ENCODE measurements at places on chromosomes 12 and 14. TPM values are rescaled to one million over a fixed set of nuclear protein-coding genes. Genes with fewer than 3 reads are reported as not detected.

HOXC5 gene
- total RNA-seq, result 0.39 TPM

TOMM20L gene
- total RNA-seq, result not detected

ADAMTS20 gene
- 0.24 TPM for total RNA-seq

OR10A7 gene
- not detected for total RNA-seq

KRT73 gene
- total RNA-seq, result not detected

PABPN1 gene
- 60.3 TPM for total RNA-seq

SYNDIG1L gene
- total RNA-seq, result 2.5 TPM

MDM2 gene
- total RNA-seq, result 58.2 TPM

XPOT gene
- 84.2 TPM for total RNA-seq

TMCC3 gene
- total RNA-seq, result 0.08 TPM

CACNA1C gene
- 4.3 TPM for total RNA-seq

ESRRB gene
- total RNA-seq, result not detected

MYO1A gene
- not detected for total RNA-seq

CLEC1B gene
- total RNA-seq, result not detected
